ENCODE measurements at places on chromosomes 16 and 17. TPM values are rescaled to one million over a fixed set of nuclear protein-coding genes. Genes with fewer than 3 reads are reported as not detected.

DNA sequence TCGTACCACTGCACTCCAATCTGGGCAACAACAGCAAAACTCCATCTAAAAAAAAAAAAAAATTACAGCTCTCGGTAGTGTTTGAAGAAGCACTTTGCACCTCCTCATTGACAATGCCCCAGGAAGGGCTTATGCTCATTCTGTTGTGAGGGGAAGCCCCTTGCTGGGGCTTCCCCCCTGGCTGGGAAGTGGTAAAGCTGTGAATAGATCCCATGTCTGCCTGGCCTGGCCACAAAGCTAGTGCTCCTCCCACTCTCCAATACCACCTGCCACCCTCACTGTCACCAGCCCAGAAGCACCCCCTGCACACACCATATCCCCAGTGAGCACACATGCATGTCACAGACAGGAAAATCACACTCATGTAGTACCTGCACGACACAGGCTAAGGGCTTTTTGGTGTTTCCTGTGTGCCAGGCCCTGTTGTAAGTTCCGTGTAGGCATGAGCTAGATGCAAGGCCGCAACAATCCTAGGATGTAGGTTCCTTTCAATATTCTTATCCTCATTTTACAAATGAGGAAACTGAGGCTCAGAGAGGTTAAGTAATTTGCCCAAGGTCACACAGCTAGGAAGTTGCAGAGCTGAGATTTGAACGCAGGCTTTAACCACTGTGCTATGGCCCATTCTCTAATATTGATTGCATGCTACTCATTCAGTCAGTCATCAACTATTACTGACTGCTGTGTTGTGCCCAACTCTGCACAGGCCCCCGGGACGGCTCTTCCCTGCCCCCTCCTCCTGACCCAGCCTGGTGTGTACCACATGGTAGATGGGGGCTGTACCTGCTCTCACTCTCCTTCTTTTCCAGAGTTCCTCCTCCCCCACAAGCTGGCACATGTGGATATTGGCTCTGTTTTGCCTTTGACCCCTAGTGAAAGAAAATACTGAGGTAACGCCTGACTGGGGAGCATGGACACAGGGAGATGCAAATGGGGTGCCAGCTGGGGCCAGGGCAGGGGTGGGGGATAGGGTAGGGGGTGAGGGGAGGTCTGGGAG is 11.9 kb upstream of the COL1A1 start:
- DNase-seq, result no peak

GRCh38 chr17:51524524-51524923 is 264.2 kb downstream of the UTP18 start:
- no peak for DNase-seq

DNA sequence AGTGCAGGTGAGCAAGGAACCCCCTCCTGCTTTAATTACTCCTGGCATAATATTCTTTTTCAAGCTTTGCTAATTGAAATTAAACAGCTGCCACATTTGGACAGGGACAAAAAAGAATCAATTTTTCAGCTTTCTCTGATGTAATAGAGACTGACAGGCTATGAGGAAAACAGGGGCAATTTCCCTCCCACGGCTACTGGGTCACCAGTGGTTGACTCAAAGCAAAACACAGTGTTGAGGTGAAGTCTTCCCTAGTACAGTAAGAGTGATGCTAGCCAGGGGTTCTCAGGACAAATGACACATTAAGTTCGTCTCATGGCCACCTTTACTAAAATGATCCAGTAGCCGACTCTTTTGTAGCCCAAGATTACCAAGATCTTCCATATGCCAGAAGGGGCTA is 38.6 kb upstream of the PMFBP1 start:
- no peak for DNase-seq

DNA sequence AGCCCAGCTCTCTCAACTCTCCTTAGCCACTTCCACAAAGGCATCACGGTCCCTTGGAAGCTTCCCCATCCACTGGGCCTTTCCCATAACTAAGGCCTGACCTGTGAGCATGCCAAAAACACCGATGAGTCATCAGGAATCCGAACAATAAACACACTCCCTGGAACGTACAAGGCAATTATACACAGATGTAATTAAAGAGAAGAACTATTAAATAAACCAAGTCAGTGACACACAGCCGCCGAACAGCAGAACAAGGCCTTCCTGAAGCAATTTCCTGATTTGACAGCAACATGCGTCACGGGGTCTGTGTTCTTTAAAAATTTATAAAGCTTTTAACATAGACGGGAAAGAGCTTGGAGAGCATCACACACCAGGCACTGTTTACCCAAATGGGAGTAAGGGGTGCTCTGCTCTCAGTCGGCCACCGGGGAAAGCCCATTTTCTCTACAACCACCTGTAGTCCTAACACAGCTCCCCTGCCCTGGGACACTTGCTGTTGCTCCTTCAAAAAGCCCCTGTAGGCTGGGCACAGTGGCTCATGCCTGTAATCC is 29.4 kb downstream of the COG7 start:
- DNase-seq, result peak; percentile 10

- no peak for DNase-seq
These were observed 162.7 kb downstream of the CCT6B start for GRCh38 chr17:34798581-34798980.

- no peak for DNase-seq
These were observed 80.0 kb downstream of the ATF7IP2 start for GRCh38 chr16:10465821-10466220.

- peak; percentile 67 for DNase-seq
These were observed 7.7 kb upstream of the SREBF1 start for GRCh38 chr17:17844500-17844899.

- no peak for DNase-seq
These were observed 47.9 kb upstream of the NLK start for GRCh38 chr17:27994586-27994985.

- no peak for DNase-seq
These were observed 22.2 kb downstream of the TEX2 start for GRCh38 chr17:64240741-64241347.

DNA sequence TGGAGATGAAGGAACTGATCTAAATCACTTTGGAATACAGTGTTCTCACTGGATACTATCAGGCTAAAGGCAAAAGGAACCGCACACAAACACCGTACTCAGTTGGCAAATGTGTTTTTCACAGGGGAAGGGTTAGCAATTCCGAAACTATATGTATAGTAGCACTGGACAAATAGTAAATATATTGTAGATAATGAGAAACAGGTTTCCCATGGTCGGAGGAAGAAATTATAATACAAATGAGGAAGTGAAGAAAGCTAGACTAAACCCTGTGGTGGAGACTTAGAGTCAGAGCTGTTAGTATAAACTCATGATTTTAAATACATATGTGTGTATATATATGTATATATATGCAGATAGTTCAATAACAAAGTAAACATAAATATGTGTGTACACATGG is 414.1 kb upstream of the SALL1 start:
- DNase-seq, result no peak

GRCh38 chr17:75267411-75268232 is 3.4 kb downstream of the MIF4GD start:
- no peak for DNase-seq

DNA sequence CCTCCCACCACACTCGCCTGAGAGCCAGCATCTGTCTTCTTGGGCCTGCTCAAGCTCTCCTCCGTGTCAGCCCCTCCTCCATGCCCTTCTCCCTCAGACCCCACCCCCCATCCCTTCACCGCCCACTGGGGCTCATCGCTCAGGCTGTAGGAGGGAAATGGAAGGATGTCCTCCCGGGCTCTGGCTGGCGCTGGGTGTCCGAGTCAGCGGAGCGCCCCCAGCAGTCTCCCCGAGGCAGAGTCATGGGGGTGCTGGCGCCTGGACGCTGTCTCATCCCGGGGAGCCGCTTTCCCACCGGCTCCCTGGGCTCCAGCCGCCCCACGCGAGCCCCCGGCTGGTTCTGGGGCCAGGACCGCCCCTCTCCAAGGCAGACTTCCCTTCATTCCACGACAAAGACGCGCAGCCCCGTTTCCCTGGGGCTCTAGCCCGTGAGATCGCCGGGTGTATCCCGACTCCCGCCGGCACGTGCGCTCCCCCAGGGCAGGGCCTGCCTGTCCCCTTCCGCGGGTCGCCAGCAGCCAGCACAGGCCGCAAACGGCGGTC is 428 bp upstream of the ANTKMT start:
- peak; percentile 74 for DNase-seq

- no peak for DNase-seq
These were observed 1.2 kb upstream of the ZMYND15 start for GRCh38 chr17:4738136-4739121.

DNA sequence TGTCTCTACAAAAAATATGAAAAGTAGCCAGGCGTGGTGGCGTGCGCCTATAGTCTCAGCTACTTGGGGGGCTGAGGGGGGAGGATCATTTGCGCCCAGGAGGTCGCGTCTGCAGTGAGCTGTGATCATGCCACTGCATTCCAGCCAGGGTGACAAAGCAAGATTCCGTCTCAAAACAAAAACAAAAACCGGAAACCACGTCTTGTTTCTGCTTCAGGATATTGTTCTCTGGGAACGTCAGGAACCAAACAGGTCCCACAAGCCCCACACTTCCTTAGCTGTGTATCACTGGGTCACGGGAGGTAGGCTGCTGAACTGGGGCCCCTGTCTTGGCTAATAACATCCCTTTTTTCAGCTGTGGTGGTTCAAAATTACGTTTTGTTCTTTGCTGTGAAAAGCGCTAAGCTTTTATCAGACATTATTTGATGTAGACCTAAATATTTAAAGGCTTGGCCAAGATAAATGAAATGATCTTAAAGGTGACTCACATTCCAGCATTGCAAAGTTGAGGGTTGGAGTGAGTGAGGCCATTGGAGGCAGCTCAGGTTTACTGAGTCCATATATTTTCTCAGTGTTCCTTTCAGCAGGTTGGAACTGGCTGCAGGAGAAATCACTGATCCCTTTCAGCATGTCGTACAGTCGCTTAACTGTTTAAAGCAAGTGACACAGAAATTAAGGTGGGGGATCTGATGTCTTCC is 16.4 kb upstream of the SEC14L1 start:
- no peak for DNase-seq

DNA sequence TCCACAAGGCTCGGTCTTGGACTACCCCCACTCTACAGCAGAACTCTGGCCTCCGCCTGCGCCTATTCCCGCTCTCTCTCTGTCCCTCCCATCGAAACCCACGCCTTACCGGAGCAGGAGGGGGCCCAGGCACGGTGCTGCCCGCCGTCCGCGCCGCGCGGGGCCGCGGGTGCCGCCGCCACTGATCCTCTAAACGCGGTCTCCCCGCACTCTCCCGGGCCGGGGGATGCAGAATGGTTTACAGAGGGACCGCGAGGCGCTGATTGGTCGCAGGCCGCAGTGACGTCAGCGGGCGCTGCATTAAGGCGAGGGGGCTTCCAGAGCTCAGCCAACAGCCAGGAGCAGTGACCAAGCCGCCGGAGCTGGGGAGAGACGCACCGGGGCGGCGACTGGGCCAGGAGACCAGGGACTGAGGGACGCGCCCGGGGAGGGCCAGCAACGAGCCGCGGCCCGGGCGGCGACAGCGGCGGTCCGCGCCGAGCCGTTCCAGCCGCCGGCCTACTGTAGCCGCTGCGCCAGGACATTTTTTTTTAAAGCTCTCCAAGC is 747 bp upstream of the LHX1 start:
- no peak for DNase-seq

DNA sequence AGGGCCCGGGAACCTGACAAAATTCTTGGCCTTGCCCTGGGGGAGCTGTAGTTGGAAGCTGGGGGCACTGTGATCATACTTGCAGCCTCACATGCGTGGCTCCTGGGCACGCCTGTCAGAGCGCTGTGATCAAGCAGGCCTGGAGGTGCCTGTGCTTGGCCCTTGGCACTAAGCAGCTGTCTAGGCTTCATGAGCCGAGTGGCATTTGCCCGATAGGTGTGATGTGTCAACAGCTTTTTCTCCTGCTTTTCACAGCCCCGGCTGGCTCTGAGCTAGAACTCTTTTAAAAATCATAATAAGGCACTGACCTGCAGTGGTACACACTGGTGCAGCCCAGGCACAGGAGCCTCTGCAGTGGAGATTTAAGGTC is 113.8 kb downstream of the SOCS1 start:
- no peak for DNase-seq

DNA sequence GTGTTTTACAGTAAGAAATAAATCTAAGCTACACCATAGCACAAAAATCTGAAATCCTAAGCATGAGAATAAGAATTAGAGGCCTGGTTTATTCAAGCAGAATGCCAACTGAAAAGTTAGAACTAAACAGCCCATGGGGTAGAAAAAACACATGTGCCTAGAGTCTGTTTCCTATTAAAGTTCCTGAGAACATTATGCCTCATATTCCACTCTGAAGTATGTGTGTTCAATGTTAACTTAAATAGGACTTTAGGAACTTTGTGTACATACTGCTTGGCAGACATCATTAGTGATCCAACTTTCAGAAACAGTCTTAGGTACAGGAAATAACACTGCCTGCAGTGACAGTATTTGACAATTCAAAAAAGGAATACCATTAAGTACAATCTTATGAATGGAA is 18.2 kb downstream of the HEATR6 start:
- DNase-seq, result no peak

- DNase-seq, result no peak
These were observed 11.1 kb upstream of the TFAP4 start for GRCh38 chr16:4283939-4284338.

- DNase-seq, result no peak
These were observed 9.6 kb downstream of the CTRB1 start for GRCh38 chr16:75228143-75228976.

- DNase-seq, result no peak
These were observed 63.3 kb downstream of the TUBD1 start for GRCh38 chr17:59829217-59830006.

GRCh38 chr16:2884041-2884451 is 1.0 kb downstream of the FLYWCH2 start:
- DNase-seq, result no peak

DNA sequence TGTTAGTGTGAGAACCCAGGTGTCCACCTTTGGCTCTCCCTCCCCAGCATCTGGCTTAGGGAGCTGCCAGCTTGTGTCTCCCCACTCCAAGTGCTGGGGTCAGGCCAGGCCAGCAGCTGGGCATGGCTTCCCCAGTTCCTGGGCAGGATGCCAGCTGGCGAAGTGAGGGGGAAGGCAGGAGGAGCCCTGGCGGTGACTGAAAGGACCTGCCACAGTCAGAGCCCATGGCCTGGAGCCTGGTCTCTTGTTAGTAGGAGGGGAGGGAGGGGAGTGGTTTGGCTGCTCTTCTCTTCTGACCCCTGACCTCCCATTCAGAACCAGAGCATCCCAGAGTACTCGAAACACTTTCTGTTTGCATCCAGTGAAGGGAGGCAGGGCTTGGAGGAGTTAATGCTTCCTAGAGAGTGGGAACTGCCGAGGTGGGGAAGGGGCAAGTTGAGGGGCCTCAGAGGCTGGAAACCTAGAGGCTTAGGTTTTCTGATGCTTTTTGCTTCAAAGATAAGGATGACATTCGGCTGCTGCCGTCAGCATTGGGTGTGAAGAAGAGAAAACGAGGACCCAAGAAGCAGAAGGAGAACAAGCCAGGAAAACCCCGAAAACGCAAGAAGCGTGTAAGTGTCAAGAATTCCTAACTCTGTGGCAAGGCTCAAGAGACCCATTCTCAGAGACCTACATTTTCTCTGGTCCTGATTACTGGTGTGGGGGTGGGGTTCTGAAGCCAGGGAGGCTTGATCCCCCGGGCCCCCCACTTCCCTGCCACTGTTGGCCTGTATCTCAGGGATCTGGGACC is 772 bp downstream of the CHD3 start:
- peak; percentile 96 for DNase-seq

Gene TMEM238L
- total RNA-seq, result not detected

Gene CCL4
- total RNA-seq, result 0.68 TPM

Gene TMEM100
- total RNA-seq, result 3.3 TPM

Gene ADGRG3
- total RNA-seq, result 1.5 TPM

Gene KCNJ2
- total RNA-seq, result 20.2 TPM

Gene CASKIN1
- total RNA-seq, result 173 TPM

Gene DPEP1
- not detected for total RNA-seq

Gene ST3GAL2
- total RNA-seq, result 36.6 TPM

Gene KRT12
- total RNA-seq, result not detected

Gene CDH3
- total RNA-seq, result 4.9 TPM

Gene DNAI2
- total RNA-seq, result not detected

Gene KRT31
- total RNA-seq, result 0.96 TPM
